ENCODE measurements at places on chromosomes 13 and 19. TPM values are rescaled to one million over a fixed set of nuclear protein-coding genes. Genes with fewer than 3 reads are reported as not detected.

- DNase-seq: no peak
These were observed 6.3 kb upstream of the RXFP2 start for GRCh38 chr13:31733066-31733465.

GRCh38 chr13:111548301-111548700, 227.9 kb downstream of the TEX29 start:
- DNase-seq: no peak

- DNase-seq: no peak
These were observed 18.1 kb downstream of the NALCN start for GRCh38 chr13:101398191-101398590.

GRCh38 chr13:49584771-49585182, 581 bp downstream of the RCBTB1 start:
- no peak for DNase-seq

GRCh38 chr19:34556488-34556887, 74.9 kb downstream of the WTIP start:
- no peak for DNase-seq

GRCh38 chr19:49758292-49758691, 4.8 kb downstream of the TSKS start:
- DNase-seq: no peak

- no peak for DNase-seq
These were observed 538 bp downstream of the LSM4 start for GRCh38 chr19:18322318-18322758.

GRCh38 chr13:73794755-73795154, 339.4 kb downstream of the KLF12 start:
- no peak for DNase-seq

- DNase-seq: no peak
These were observed 6.5 kb upstream of the OPA3 start for GRCh38 chr19:45591004-45591637.

- no peak for DNase-seq
These were observed 11.5 kb downstream of the DNM2 start for GRCh38 chr19:10729411-10729810.

The PALM3 gene
- total RNA-seq: 24.1 TPM

The TINCR gene
- 5.8 TPM for total RNA-seq

The KIR2DL4 gene
- 0.39 TPM for total RNA-seq

The ZNF221 gene
- total RNA-seq: 6.8 TPM

The CD177 gene
- total RNA-seq: not detected

The DENND1C gene
- total RNA-seq: 3.1 TPM

The TNNI3 gene
- not detected for total RNA-seq

Measured in ureter (tissue), 1 donor.